ENCODE measurements at places on chromosomes 2 and 18.

- DNase-seq: no peak
Measured at GRCh38 chr18:39846265-39846664, 2108.8 kb upstream of the PIK3C3 start.

DNA sequence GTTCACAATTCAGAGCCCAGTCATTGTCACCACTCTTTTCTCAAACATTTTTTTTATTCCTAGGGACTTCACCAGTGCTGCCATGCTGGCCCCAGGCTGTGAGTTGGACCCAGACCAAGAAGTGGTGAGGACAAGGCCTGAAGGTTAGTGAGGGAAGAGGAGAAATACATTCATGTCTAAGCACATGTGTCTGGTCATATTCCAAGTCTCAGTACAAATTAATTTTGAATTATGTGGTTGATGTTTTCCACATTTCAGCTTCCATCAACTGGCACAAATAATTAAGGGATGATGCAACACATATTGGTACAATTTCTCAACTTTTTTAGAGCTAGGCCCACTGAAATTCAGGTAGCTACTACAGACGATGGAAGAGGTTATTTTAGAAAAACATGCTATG lies 106.6 kb upstream of the UPP2 start:
- DNase-seq: no peak

GRCh38 chr2:118902266-118903028 lies 39.5 kb upstream of the MARCO start:
- DNase-seq: no peak

GRCh38 chr2:54634021-54634420 lies 89.4 kb upstream of the EML6 start:
- DNase-seq: no peak

GRCh38 chr2:67614454-67614853 lies 217.3 kb downstream of the ETAA1 start:
- DNase-seq: no peak

DNA sequence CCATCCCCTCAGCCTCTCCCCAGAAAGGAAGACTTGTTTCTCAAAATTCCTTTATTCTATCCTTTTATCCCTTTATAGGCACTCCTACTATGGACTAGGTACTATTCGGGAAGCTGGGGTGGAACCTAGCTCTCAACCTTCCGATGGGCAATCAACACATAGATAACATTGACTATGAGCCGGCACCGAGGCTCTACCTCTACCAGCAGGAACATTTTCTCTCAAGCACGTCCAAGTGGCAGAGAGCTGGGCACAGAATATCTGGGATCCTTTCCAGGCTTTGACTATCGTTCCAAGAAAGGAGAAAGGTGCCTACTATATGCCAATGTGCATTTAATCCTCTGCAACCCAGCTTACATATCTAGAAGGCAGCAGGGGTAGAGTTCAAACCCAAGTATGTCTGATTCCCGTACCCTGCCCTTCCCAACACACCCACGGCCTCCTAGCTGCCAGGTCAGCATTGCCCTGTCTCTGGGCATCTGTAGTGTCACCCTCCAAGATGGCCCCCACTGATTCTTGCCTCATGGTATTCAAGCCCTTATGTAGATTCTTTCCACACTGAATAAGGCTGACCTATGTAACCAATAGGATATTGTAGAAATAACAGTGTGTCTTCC lies 28.3 kb downstream of the TNS1 start:
- DNase-seq: no peak

DNA sequence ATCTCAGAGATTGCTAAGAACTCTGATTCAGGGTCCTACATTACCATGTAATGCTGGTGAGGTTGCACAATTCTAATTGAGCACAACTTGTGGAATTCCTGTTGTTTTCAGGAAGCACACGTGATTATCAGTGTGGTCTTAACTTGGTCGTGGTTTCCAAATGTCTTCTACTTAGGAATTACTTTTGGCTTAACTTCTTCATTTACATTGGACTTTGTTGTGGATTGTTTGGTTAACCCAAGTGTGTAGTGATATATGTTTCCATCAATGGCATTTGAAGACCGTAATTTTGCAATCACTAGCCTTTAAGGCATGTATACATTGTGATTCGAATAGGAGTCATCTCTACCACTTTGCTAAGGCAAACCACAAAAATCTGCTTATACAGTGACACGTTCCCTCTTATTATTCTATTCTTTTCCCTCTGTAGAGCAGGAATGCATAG lies 373.3 kb downstream of the IRS1 start:
- no peak for DNase-seq

- DNase-seq: peak; percentile 79
Measured at GRCh38 chr18:23231340-23232021, 96.2 kb downstream of the CABLES1 start.

DNA sequence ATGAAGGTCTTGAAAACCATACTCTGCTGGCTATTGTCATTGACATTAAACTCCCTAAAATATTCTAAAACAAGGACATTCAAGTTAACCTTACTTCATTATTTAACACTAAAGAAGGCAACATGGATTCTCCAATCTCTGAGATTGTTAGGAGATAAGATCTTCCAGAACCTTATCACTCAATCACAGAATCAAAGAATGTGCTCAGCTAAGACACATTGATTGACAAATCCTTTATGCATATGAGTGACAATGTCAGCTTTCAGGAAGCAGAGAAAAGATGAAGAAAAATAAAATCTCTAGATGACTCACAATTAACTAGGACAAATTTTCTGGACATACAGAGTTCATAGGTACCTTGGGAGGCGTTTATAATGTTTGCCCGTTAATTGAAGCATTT lies 787.2 kb downstream of the TSN start:
- DNase-seq: no peak

GRCh38 chr18:32372381-32373061 lies 98.2 kb downstream of the GAREM1 start:
- no peak for DNase-seq

DNA sequence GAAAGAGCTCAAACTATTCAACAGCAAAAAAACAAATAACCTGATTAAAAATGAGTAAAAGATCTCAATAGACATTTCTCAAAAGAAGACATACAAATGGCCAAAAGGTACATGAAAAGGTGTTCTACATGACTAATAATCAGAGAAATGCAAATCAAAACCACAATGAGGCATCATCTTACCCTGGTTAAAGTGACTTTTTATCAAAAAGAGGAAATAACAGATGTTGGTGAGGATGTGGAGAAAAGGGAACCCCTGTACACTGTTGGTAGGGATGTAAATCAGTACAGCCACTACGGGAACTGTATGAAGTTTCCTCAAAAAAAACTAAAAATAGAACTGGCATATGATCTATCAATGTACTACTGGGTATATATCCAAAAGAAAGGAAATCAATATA lies 39.8 kb upstream of the TMEM163 start:
- no peak for DNase-seq

- DNase-seq: peak; percentile 84
Measured at GRCh38 chr2:157443795-157444640, at the start of gene CYTIP. Gene CYTIP (minus strand): TSS chr2:157444089. CDS start chr2:157444020, 69 bp downstream.

DNA sequence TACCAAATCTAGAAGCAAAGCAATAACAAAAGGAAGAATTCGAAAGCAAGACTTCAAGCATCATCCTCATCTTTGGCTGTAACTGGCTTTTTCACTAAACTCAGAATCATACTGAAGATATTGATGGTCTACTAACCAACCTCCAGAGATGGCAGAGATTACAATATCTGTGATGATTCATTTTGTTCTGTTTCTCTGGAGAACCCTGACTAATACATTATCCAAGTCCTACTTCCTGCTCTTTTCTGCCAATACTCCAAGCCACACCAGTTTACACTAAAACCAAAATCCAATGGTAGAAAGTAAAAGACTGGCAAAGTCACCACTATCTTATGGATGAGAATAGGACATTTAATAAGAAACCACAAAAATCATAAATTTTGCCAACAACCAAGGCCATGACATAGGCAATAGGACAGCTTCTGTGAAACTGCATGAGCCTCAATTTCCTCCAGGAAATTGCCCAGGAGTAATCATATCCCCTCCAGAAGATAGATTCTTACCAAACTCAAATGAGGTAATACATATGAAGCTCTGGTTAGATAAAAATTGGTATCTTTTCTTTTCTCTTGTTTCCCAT lies 159.8 kb downstream of the METTL4 start:
- DNase-seq: no peak

DNA sequence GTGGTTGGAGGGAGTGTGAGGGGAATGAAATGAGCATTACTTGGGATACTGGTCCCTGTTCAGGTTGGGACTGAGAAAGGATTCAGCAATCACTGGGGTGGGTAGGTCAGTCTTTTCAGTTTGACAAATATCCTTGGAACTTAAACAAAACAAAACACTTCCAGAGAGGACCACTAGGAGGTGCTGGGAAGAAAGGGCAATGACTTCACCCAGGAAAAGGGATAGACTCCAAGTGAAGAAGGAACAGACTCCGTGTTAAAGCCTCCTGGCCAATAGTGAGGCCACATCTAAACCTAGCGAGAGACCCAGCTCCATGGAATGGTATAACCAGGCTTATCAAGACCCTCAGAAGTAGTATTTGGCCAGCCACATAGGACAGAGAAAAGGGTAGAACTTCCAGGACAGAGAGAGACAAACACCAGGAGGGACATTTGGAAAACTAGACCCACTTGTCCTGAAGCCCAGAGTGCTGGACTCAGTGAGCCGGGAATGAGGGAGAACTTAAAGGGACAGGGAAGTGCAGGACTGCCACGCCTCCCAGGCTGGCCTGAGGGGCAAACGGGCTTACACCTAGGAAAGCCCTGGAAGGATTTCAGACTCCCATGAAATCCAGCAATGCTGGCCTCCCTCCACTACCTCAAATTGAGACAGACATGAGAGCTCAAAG lies 19.6 kb upstream of the KCNG3 start:
- peak; percentile 26 for DNase-seq
